Activated T-cell treated with anti-CD3 and anti-CD28 coated beads, Interleukin-2, amount 50 U/mL, for 4 hours (primary cell): ENCODE measurements at places on chromosomes 11 and 22. TPM values are rescaled to one million over a fixed set of nuclear protein-coding genes. Genes with fewer than 3 reads are reported as not detected.

GRCh38 chr11:350723-351255 lies 18.5 kb upstream of the B4GALNT4 start:
- DNase-seq = no peak

DNA sequence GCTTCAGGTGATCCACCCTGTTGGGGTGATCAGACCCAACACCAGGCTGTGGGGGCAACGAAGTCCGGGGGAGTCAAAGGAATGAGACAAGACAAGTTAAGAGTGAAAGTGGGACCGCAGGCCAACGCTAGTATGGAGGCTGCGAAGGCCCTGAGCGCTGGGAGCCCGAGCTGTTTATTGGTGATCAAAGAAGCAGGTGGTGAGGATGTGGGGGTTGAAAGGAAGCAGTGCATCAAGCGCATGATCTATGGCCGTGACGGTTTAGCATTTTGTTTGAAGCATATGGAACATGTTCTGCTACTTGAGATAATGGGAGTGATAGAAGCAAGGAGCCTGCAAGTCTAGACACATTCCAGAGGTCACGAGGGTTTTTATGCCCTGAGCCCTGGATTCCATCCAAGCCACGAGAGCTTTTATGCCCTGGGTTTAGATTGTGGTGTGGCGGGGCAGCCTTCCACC lies 49.5 kb downstream of the MCHR1 start:
- peak; percentile 45 for DNase-seq

GRCh38 chr11:126281245-126281644 lies 1.6 kb upstream of the TIRAP start:
- DNase-seq = no peak

DNA sequence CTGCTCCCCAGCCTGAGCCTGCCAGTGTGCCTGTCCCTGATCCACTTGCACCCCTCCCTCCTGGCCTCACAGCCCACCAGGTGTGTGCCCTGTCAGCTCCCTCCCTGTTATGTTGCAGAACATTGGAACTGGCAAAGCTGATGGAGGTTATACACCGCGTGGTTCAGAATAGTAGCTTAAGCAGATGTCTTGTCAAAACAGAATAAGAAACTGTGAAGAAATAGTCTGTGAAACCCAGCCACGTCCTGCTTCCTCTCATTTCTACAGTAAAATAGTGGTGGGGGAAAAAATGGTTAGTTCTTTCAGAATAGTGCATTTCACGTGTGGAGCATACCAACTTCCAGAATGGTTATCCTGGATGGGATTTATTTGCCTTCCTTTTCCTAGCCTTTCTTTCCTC lies 161.2 kb upstream of the NAV2 start:
- DNase-seq = no peak

DNA sequence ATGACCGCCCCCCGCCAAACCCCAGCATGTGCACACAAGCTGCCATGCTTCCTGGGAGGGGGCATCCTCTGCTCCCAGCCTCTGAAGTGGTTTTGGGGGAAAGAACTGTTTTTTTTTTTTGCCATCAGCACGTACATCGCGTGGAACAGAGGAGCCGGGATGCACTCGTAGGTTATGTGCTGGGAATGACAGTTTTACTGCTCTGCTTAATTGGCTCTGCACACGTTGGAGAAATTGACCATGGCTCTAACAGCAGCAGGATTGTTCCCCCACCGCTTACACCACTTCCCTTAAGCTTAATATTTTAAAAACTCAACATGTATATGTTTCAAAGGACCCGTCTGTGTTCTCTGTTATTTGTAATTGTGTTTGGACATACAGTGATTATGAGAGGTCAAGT lies 175.2 kb downstream of the NAV2 start:
- no peak for DNase-seq

DNA sequence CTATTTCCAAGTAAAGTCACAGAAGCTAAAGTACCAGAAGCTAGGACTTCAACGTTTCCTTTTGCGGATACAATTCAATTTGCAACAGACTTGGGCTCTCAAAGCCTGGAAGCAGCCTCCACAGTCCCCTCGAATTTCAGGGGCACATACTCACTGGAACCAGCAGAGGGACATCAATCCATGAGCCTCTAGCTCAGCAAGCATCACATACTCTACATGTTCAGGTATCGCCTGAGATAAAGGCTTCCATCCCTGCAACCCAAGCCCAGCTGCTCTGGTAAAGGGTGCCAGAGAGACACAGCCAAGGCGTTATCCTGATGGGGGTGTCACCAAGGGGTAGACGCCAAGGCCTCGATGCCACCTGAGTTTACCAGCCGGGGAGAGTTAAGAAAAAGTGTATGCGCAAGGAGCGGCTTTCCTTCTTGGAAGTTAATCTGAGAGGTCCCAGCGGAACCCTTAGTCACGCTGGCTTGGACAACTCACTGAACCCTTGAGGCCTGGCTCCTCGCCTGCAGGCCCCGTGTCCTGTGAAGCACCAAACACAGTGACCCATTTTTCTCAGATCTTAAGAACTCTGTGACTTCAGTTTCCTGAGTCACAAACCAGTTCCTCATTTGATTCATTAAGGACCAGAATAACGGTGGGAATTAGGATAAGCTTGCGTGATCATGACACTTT lies 13.0 kb downstream of the LTO1 start:
- DNase-seq = no peak

DNA sequence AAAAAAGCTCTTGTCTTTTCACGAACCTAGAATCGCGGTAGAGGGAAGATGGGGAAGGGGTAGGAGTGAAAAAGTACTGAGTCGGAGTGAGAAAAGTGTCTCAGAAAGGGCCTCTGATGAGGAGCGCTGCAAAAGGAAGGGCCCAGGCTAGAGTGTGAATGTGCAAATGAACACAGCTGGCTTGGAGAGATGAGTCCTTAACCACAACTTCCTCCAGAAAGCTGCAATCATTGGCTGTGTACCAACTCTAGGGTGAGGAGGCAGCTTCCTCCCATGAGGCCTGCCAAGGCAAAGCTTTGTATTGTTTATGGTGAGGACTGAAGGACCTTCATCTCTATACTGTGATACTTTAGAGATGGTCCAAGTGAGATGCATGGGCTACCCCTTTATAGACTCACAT lies 566.9 kb upstream of the ANO5 start:
- no peak for DNase-seq

DNA sequence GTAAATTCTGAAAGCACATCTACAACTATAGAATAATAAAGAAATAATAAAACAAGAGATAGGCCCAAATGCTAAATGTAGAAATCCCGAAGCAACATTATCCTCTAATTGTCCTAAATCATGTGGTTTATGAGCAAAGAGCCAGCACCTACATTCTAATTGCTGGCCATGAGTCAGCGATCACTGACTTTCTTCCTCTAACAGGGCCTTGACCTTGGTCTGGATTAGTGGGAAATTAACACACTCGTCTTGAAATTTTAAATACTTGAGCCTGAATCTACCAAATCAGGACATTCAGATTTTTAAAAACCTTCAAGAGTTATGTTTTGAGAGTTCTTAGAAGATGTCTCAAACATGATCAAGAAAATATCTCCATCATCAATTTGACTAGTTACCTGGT lies 727.6 kb downstream of the METTL15 start:
- no peak for DNase-seq

GRCh38 chr11:92495107-92495793 lies 270.6 kb downstream of the FAT3 start:
- DNase-seq = no peak

DNA sequence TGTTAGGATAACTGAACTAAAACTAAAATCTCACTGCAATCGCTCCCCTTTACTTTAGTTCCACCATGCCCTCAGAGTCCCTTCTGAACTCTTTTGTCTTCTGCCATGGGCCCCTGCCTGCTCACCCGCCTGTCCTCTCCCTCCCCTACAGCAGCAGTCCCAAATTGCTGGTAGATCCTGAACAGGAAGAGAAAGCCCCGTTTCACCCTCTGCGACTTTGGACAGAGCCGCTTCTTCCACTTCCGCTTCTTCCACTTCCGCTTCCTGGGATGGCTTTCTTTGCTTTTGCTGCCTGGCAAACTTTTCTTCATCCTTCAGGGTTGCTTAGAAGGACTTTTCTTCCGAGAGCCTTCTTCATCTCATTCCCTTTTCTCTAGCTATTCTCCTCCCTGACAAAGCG lies 35.7 kb upstream of the TLCD5 start:
- no peak for DNase-seq

- peak; percentile 25 for DNase-seq
Observed at GRCh38 chr22:29689880-29690213, 30.0 kb upstream of the CABP7 start.

GRCh38 chr11:15327786-15328231 lies 213.1 kb downstream of the INSC start:
- DNase-seq = no peak

- DNase-seq = no peak
Observed at GRCh38 chr11:130322126-130322525, 7.4 kb upstream of the ZBTB44 start.

- no peak for DNase-seq
Observed at GRCh38 chr11:504053-504993, 2.7 kb downstream of the RNH1 start.

GRCh38 chr11:48093795-48094642 lies 113.7 kb downstream of the PTPRJ start:
- no peak for DNase-seq

GRCh38 chr11:91513734-91514133 lies 710.9 kb upstream of the FAT3 start:
- DNase-seq = no peak

- DNase-seq = no peak
Observed at GRCh38 chr22:19959043-19959586, 17.5 kb upstream of the TXNRD2 start.

- DNase-seq = no peak
Observed at GRCh38 chr22:26789951-26790350, 132.6 kb downstream of the MIAT start.

The MARK2 gene
- 32.6 TPM for total RNA-seq

The MFRP gene
- total RNA-seq = not detected
